ENCODE measurements at places on chromosomes 11 and 22. TPM values are rescaled to one million over a fixed set of nuclear protein-coding genes. Genes with fewer than 3 reads are reported as not detected.

DNA sequence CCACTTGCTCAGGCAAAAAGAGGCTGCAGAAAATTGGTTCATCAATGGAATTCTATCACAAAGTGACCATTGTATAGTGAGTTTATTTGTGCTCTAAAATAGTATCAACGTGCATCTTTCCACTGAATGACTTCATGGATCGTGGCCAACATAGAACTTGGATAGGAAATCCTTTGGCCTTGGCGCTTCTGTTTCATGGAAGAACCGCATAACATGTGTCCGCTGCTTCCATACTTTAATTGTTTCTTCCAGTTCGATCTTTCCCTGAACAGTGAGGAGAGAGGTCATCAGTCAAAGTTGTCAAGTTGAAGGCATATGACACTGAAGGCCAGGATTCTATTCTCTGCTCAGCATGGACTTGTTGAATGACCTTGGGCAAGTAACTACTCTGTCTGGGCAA is 4.5 kb downstream of the NDUFA6 start:
- no peak overlapping the region for H3K4me3 ChIP-seq
- DNase-seq = no peak
- H3K4me1 ChIP-seq = peaks cover 20% of the 10 kb centered on the region
- H3K36me3 ChIP-seq = peaks cover 34% of the 10 kb centered on the region
- no peak overlapping the region for H3K27ac ChIP-seq

- H3K4me1 ChIP-seq = peaks cover 11% of the 10 kb centered on the region
- no peak for DNase-seq
- H3K4me3 ChIP-seq = peak overlapping the region; percentile 66
- no peaks in the 10 kb centered on the region for H3K27me3 ChIP-seq
Measured at GRCh38 chr11:2892215-2892966, 6.8 kb upstream of the CDKN1C start.

DNA sequence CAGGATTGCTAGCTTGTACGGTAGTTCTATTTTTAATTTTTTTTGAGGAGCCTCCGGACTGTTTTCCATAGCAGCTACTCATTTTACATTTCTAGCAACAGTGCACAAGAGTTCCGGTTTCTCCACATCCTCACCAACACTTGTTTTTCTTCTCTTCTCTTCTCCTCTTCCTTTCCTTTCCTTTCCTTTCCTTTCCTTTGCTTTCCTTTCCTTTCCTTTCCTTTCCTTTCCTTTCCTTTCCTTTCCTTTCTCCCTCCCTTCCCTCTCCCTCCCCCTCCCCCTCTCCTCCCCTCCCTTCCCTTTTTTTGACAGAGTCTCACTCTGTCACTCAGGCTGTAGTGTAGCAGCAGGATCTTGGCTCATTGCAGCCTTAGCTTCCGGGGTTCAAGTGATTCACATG is 9.3 kb downstream of the WBP2NL start:
- no peak overlapping the region for H3K27ac ChIP-seq
- no peak overlapping the region for H3K4me3 ChIP-seq
- H3K27me3 ChIP-seq = no peaks in the 10 kb centered on the region
- no peak for DNase-seq
- no peaks in the 10 kb centered on the region for H3K36me3 ChIP-seq

DNA sequence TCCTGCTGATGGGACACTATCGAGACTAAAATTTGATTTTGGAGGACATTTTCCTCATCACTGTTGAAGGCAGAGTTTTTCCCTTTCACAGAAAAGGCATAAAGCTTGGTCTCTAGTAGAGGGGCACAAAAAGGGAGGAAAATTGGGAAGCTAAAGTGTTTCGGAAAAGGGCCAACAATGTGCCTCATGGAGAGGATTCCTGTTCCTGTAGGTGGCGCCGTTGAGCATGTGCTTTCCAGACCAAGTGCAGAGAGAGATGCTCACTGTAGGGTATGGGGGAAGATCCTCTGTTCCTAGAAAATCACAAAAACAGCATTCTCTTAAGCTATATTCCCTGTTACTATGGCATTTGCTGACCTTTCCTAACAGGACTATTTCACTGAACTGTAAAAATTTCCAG is 18.4 kb upstream of the OR4C5 start:
- H3K36me3 ChIP-seq = no peaks in the 10 kb centered on the region
- no peaks in the 10 kb centered on the region for H3K4me1 ChIP-seq
- no peaks in the 10 kb centered on the region for H3K27me3 ChIP-seq
- no peak overlapping the region for H3K27ac ChIP-seq
- no peak for DNase-seq
- no peak overlapping the region for H3K4me3 ChIP-seq

DNA sequence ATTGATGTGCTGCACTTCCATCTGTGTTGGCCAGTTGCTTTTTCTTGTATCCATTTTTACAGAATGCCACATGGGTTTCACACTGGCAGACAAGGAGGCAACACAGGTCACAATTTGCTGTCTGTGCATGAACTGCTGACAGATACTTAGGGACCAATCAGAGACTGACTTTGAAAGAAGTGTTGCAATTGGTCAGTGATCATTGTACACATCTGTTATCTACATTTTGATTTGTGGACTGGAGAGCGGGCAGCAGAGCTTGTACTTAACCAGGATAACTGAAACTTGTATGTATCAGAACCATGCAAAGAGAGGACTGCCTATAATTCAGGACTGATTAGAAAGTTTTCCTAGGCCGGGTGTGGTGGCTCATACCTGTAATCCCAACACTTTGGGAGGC is 21.8 kb downstream of the PRR5 start:
- H3K27me3 ChIP-seq = no peaks in the 10 kb centered on the region
- H3K4me1 ChIP-seq = no peaks in the 10 kb centered on the region
- no peak for DNase-seq
- H3K4me3 ChIP-seq = no peak overlapping the region
- no peak overlapping the region for H3K27ac ChIP-seq
- H3K36me3 ChIP-seq = no peaks in the 10 kb centered on the region

Gene LDHAL6A
- total RNA-seq = not detected

Gene FOXRED2
- total RNA-seq = 25.9 TPM

Gene C22orf39
- total RNA-seq = 58.5 TPM

Gene PGA5
- total RNA-seq = 2.0 TPM
